Immature natural killer cell (primary cell): ENCODE measurements at places on chromosomes 1 and 21. TPM values are rescaled to one million over a fixed set of nuclear protein-coding genes. Genes with fewer than 3 reads are reported as not detected.

The SLC19A1 gene
- polyA plus RNA-seq: 1.7 TPM

The HEYL gene
- polyA plus RNA-seq: not detected

The OR2T29 gene
- not detected for polyA plus RNA-seq

DNA sequence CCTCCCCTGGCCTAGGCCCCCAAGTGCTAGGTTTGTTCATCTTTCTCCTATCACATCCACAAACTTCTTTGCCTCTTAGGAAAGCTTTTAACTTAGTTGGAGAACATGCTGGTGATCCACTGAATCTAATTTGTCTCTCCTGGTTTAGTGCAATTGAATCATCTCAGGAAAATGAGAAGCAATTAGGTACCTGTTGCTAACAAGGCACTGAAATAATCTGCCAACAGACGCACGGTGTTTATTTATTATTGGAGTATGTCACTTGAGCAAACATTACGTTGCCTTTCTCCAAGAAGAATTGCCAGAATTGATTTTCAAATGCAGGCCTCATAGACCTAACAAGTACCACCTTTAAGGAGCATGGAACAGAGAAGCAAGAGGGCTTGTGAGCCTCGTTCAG is 309.4 kb downstream of the NFIA start:
- no peaks in the 10 kb centered on the region for H3K27me3 ChIP-seq
- H3K36me3 ChIP-seq: no peaks in the 10 kb centered on the region
- no peak overlapping the region for H3K4me3 ChIP-seq
- no peak for DNase-seq

- DNase-seq: peak; percentile 74
- peak overlapping the region; percentile 94 for H3K27ac ChIP-seq
- H3K4me3 ChIP-seq: peak overlapping the region; percentile 87
- H3K4me1 ChIP-seq: peaks cover 88% of the 10 kb centered on the region
These were observed 1.5 kb upstream of the PTP4A2 start for GRCh38 chr1:31939484-31940329.

GRCh38 chr1:224157316-224157715 is 25.7 kb upstream of the DEGS1 start:
- H3K36me3 ChIP-seq: peaks cover 20% of the 10 kb centered on the region
- no peak for DNase-seq
- H3K4me1 ChIP-seq: no peaks in the 10 kb centered on the region
- no peaks in the 10 kb centered on the region for H3K27me3 ChIP-seq
- no peak overlapping the region for H3K27ac ChIP-seq
- no peak overlapping the region for H3K4me3 ChIP-seq

GRCh38 chr1:245575710-245576109 is 420.9 kb downstream of the KIF26B start:
- DNase-seq: no peak
- H3K4me1 ChIP-seq: no peaks in the 10 kb centered on the region
- H3K4me3 ChIP-seq: no peak overlapping the region

- H3K27me3 ChIP-seq: no peaks in the 10 kb centered on the region
- no peak overlapping the region for H3K27ac ChIP-seq
- no peaks in the 10 kb centered on the region for H3K36me3 ChIP-seq
- H3K4me1 ChIP-seq: no peaks in the 10 kb centered on the region
These were observed 43.1 kb upstream of the KANK4 start for GRCh38 chr1:62362061-62362917.

- no peak for DNase-seq
- no peaks in the 10 kb centered on the region for H3K4me1 ChIP-seq
- no peaks in the 10 kb centered on the region for H3K36me3 ChIP-seq
- H3K27ac ChIP-seq: no peak overlapping the region
- peaks cover 5% of the 10 kb centered on the region for H3K27me3 ChIP-seq
These were observed 28.4 kb downstream of the DMBX1 start for GRCh38 chr1:46517932-46518498.

DNA sequence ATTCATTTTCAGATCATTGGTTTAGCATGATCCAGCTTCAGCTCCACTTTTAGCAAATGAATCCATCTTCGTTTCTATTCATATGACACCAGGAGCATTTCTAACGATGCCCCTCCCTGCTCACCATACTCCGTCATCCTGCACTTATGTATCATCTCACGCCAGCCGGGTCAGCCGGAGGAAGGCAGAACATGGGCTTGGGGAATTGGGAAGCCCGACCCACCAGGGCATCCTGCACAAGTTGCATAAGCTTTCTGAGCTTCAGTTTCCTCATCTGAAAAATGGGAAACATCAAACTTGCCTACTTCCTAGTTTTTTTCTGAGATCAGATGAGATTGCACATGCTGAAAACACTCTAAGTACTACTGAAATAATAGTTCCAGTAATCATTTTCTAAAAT is 194.7 kb downstream of the AK5 start:
- H3K36me3 ChIP-seq: peaks cover 24% of the 10 kb centered on the region
- no peak overlapping the region for H3K27ac ChIP-seq
- peaks cover 2% of the 10 kb centered on the region for H3K27me3 ChIP-seq
